ENCODE measurements at places on chromosomes 3 and 15. TPM values are rescaled to one million over a fixed set of nuclear protein-coding genes. Genes with fewer than 3 reads are reported as not detected.

Gene P3H2
- total RNA-seq: 23.5 TPM

Gene SLC27A2
- 5.9 TPM for total RNA-seq

Gene PPP2R3A
- total RNA-seq: 8.6 TPM

Gene GRM2
- 0.58 TPM for total RNA-seq

Gene ARNT2
- 22.4 TPM for total RNA-seq

Gene COL6A5
- 0.14 TPM for total RNA-seq

Gene ALDH1A3
- 13.0 TPM for total RNA-seq

Gene CDC25A
- 13.0 TPM for total RNA-seq

GRCh38 chr3:55161231-55161630, 233.4 kb upstream of the LRTM1 start:
- DNase-seq: no peak

GRCh38 chr3:107881509-107881908, 209.3 kb downstream of the CD47 start:
- DNase-seq: no peak

GRCh38 chr3:37787153-37787867, 74.4 kb upstream of the CTDSPL start:
- no peak for DNase-seq

GRCh38 chr3:158210067-158210466, 100.2 kb downstream of the RSRC1 start:
- no peak for DNase-seq

- DNase-seq: no peak
Observed at GRCh38 chr3:147365196-147366115, 40.9 kb downstream of the ZIC4 start.

GRCh38 chr3:38404286-38404685, 49.4 kb upstream of the ACVR2B start:
- DNase-seq: no peak

DNA sequence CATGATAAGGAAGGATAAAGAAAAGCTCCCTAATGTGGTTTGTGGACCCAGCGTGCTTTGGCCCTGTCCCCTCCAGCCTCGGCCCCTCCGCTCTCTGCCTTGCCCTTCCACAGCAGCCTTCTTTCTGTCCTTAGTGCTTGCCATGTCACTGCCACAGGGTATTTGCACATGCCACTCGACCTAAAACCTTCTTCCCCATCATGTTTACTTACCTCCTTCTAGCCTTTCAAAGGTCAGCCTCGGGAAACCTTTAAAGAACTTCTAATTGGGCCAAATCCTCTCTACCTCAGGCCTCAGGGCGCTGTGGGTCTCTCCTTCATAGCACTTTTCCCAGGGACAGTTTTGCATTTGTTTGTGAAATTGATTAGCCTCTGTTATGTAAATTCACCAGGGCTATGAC, 73.0 kb downstream of the SCN11A start:
- DNase-seq: no peak

GRCh38 chr3:140270329-140270728, 335.3 kb downstream of the CLSTN2 start:
- DNase-seq: no peak

DNA sequence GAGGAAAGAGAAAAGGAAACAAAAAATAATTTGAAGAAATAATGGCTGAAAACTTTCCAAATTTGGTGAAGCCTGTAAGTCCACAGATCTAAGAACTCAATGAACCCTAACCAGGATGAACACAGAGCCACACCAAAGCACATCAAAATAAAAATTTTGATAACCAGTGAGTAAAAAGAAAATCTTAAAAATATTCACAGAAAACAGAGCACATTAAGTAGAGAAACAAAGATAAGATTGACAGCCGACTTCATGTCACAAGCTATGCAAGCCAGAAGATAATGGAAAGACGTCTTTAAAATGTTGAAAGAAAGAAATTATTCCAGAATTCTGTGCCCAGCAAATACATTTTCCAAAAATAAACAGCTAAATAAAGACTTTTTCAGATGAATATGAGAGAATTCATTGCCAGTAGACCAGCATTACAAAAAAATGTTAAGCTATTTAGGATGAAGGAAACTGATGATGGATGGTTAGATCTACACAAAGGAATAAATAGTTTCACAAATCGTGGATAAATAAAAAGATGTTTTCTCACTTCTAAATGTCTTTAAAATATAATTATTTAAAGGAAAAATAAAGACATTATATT, 140.2 kb upstream of the SKOR1 start:
- DNase-seq: no peak

GRCh38 chr15:39473298-39473947, 107.5 kb upstream of the THBS1 start:
- DNase-seq: no peak

DNA sequence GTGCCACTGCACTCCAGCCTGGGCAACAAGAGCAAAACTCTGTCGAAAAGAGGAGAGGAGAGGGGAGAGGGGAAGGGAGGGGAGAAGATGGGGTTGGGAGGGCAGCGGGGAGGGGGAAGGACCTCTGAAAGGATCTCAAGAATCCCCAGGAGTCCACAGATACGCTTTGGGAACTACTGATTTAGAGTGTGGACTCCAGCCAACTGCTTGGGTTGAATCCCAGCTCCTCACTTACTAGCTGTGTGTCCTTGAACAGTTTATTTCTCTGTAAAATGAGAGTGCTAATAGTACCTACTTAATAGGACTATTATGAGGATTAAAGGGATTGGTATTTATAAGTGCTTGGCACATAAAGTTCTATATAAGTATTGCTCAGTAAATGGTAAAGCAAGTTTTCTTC, 45.0 kb upstream of the FAH start:
- no peak for DNase-seq

DNA sequence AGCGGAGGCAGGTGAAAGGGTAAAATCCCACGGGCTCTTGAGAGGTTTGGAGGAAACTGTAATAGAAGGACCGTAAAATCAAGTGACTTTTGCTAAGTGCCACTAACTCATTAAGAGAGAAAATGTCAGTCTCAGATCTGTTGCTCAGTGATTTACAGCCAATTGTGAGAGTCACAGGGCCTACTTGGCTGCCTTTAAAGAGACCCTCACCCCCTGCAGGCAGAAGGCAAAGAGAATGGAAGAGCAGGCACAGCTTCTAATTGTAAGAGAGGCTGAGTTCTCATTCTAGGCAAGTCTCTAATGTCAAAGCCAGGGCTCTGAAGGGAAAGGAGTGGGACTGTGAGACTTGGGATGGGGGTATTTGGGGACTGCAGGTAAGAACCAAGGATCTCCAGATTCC, 9.3 kb upstream of the SYNM start:
- DNase-seq: no peak

- DNase-seq: no peak
Observed at GRCh38 chr3:117892431-117892841, 1142.2 kb downstream of the IGSF11 start.

DNA sequence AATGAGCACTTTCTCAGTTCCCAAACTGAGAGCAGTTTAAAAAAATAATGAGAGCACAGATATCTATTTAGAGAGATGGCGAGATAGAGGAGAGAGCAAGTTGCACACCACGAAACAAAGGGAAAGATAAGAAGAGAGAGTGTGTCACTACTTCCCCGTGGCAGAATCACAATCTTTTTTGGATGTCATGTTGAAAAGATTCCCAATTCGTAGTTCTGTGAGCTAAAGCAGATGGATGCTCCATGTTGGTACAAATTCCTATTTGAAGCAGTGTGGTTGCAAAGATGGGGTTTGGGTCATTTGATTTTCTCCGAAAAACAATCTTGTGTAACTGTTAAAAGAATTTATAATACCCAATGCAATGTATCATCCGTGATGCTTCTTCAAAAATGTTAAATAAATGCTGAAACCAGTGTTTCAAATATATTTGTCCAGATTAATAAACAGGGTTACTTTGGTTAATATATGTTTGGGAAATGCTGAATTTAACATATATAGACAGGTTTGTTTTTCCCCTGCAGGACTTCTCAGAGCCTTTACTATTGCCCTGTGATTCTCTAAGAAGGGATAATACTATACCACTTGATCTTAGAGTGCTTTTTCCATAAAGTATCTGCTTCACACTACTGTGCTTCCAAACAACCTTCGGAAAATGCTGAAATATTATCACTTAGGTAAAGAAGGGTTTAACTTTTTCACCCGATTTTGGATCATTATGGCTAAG, 128.5 kb downstream of the MDFIC2 start:
- no peak for DNase-seq

DNA sequence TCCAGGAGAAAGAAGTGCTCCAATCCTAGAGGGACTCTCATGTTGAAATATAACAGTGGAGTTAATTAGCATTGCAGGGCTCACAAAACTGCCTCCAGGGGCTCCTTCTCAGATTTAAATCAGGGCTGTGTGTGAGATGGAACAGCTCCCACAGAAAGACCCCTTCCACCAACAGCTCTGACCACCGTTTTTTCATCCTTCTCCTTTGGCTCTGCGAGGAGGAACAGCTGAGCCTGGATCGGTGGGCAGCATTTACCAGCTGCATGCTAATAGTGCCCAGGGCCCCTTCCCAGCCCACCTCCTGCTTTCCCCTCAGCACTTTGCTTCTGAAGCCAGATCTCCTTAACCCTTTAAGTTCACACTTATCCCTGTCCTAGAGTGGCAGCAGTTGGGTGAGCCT, 119.2 kb upstream of the UBE2E1 start:
- DNase-seq: no peak

GRCh38 chr3:27717200-27717852, 4.8 kb downstream of the EOMES start:
- no peak for DNase-seq

GRCh38 chr15:94083467-94084052, 147.8 kb upstream of the MCTP2 start:
- DNase-seq: no peak

GRCh38 chr15:48029642-48030041, 91.1 kb upstream of the SLC24A5 start:
- no peak for DNase-seq

- DNase-seq: no peak
Observed at GRCh38 chr3:77158730-77159581, 119.1 kb downstream of the ROBO2 start.

DNA sequence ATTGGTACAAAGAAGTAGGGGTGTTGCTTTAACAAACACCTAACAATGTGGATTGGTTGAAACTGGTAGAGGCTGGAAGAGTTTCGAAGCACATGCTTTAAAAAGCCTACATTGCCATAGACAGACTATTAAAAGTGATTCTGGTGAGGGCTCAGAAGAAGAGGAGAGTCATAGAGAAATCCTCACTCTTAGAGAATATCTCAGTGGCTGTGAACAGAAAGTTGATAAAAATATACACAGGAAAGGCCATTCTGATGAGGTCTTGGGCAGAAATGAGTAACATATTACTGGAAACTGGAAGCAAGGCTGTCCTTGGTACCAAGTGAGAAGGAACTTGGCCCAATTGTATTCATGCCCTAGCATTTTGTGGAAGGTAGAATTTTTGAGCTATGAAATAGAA, 173.7 kb upstream of the CRBN start:
- no peak for DNase-seq

- DNase-seq: no peak
Observed at GRCh38 chr15:37876900-37877299, 57.5 kb upstream of the TMCO5A start.

DNA sequence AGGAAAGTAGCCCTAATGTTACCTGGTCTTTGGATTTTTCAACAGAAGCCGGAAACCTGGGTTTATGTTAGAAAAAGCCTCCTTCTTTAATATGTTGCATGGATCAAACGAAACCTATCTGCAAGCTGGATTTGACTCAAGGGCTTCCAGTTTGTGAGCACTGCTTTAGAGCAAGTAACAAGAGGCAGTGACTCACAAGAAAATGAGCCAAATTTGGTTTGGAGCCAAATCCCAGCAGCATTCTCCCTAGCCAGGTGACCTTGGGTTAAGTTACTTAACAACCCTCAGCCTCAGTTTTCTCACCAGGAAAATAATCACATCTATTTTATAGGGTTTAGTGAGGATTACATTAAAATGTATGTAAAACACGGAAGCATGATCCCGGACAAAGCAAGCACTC, 215.2 kb upstream of the PRICKLE2 start:
- DNase-seq: no peak

DNA sequence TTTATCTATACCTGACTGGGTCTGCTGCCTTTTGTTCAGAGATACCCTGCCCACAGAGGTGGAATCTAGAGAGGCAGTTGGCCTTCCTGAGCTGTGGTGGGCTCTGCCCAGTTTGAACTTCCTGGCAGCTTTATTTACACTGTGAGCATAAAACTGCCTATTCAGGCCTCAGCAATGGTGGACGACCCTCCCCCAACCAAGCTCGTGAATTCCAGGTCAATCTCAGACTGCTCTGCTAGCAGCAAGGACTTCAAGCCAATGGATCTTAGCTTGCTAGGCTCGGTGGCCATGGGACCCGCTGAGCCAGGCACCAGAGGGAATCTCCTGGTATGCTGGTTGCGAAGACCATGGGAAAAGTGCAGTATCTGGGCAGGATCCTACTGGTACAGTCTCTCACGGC, 270.2 kb downstream of the CADM2 start:
- no peak for DNase-seq

DNA sequence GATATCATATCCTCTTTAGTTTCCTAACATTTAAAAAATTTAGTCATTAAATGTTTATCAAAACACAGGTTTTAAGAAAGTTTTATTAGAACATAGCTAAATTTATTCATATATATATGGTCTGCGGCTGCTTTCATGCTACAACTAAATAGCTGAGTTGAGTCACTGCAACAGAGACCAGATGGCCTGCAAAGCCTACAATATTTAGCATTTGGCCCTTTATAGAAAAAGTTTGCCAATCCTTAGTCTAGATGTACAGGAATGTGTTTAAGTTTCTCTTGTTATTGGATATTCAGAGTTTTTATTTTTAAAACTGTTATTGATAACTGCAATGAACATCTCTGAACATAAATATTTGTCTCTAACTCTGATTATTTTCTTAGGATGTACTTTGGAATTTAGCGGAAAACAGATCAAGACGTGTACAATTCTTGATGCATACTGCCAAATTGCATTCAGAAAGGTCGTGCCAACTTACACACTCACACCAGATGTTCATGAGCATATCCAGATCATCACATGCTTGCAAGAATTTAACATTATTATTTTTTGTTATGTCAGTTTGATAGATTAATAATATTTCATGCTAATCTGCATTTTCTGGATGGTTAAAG, 157.9 kb downstream of the STAC start:
- no peak for DNase-seq

GRCh38 chr3:71393093-71393492, 190.4 kb downstream of the FOXP1 start:
- no peak for DNase-seq

DNA sequence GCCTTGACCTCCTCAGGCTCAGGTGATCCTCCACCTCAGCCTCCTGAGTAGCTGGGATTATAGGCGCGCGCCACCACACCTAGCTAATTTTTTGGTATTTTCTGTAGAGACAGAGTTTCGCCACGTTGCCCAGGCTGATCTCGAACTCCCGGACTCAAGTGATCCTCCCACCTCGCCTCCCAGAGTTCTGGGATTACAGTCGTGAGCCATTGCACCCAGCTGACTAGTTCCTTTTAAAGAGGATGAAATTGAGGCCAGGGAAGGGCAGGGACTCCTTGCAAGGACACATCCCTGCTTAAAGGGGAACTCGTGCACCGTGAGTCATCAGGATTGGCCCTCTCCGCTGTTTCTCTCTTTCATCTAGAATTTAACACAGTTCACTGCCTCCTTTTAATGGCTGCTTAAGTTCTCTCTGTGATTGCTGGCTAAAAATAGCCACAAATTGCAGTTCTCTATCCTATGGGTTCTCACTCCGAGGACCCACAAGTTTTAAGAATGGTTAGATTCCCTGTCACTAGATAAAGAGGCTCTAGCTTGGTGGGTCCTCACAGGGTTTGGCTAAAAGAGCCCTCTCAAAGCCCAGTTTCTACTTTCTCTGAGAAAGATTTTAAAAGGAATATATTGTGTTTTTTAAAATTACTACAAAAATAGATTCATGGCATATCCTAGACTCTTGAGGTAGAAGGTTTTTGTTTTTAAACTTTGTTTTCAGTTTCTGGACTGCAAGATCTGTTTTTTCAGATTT, 1.4 kb downstream of the CRTAP start:
- DNase-seq: no peak

GRCh38 chr15:74172701-74173379, 670 bp upstream of the ISLR start:
- DNase-seq: peak; percentile 67

Measured in type B pancreatic cell (in vitro differentiated cells).